ENCODE measurements at places on chromosomes 13 and 19.
A peak's percentile ranks its signal among the peaks of the same experiment; 100 is the strongest.

- DNase-seq = no peak
Measured at GRCh38 chr13:110126391-110126961, 180.5 kb downstream of the COL4A1 start.

- no peak for DNase-seq
Measured at GRCh38 chr19:29002336-29002735, 210.6 kb downstream of the UQCRFS1 start.

- DNase-seq = no peak
Measured at GRCh38 chr13:80574113-80574850, 233.4 kb upstream of the SPRY2 start.

DNA sequence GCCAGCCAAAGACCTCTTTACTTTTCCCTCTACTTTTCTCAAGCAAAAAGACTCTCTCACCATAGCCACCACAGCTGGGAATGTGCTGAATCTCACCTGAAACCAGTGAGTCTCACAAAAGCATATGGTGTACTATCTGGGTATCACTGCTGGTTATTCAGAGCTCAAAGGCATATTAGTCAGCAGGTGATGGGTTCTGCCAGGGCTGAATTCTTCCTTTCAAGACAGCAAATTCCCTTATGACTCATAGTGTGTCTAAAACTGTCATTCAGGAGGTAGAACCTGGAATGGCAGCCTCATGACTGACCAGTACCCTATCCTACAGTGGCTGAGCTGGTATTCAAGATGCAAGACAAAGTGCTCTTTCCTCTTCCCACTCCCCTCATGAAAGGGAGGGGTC, 2859.1 kb downstream of the PCDH9 start:
- no peak for DNase-seq

GRCh38 chr19:16671652-16672274, 10.8 kb downstream of the TMEM38A start:
- no peak for DNase-seq

- DNase-seq = no peak
Measured at GRCh38 chr19:38318660-38319059, 985 bp upstream of the KCNK6 start.

GRCh38 chr13:97240788-97241734, 18.9 kb downstream of the MBNL2 start:
- DNase-seq = no peak

- no peak for DNase-seq
Measured at GRCh38 chr13:27617881-27618321, 2.4 kb downstream of the LNX2 start.

DNA sequence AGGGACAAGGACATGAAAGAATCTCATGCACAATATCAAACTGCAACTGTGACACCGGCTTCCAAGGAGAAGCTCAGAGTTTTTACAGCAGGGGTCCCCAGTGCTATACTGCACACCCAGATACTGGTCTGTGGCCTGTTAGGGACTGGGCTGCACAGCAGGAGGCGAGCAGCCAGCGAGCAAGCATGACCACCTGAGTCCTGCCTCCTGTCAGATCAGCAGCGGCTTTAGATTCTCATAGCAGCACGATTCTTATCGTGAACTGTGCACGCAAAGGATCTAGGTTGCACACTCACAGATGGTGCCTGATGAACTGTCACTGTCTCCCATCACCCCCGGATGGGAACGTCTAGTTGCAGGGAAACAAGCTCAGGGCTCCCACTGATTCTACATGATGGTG, 13.1 kb upstream of the CD22 start:
- DNase-seq = no peak

GRCh38 chr13:91406619-91407018, 8.2 kb downstream of the GPC5 start:
- no peak for DNase-seq

- no peak for DNase-seq
Measured at GRCh38 chr13:98517576-98518310, 59.2 kb downstream of the STK24 start.

DNA sequence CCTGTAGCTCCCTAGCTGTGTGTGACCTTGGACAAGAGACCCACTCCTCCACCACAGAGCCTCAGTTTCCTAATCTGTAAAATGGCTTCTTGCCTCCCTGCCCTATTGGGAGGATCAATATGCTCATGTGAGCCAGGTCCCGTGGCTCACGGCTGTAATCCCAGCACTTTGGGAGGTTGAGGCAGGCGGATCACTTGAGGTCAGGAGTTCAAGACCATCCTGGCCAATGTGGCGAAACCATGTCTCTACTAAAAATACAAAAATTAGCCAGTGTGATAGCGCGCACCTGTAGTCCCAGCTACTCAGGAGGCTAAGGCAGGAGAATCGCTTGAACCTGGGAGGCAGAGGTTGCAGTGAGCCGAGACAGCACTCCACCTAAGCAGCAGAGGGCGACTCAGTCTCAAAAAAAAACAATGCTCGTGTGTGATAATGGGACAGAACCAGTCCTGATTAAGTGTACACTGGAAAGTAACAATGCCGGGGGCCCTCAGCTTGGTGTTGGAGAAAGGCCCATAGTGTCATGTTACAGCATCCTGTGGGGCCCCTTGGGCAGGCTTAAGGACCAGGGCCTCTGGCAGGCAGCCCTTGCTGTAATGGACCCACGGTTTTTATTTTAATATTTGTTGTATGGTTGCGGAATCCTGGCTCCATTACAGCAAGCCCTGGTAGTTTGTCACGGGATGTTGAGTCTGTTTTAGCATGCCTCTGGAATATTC, 6.8 kb downstream of the RPS11 start:
- DNase-seq = peak; percentile 62

GRCh38 chr13:29569253-29570050, 26.0 kb downstream of the SLC7A1 start:
- no peak for DNase-seq

GRCh38 chr19:56341948-56342347, 27.3 kb upstream of the ZSCAN5A start:
- DNase-seq = no peak

GRCh38 chr13:33560726-33561125, 257.2 kb upstream of the RFC3 start:
- no peak for DNase-seq

- DNase-seq = no peak
Measured at GRCh38 chr19:5615756-5616327, 6.7 kb downstream of the SAFB2 start.

DNA sequence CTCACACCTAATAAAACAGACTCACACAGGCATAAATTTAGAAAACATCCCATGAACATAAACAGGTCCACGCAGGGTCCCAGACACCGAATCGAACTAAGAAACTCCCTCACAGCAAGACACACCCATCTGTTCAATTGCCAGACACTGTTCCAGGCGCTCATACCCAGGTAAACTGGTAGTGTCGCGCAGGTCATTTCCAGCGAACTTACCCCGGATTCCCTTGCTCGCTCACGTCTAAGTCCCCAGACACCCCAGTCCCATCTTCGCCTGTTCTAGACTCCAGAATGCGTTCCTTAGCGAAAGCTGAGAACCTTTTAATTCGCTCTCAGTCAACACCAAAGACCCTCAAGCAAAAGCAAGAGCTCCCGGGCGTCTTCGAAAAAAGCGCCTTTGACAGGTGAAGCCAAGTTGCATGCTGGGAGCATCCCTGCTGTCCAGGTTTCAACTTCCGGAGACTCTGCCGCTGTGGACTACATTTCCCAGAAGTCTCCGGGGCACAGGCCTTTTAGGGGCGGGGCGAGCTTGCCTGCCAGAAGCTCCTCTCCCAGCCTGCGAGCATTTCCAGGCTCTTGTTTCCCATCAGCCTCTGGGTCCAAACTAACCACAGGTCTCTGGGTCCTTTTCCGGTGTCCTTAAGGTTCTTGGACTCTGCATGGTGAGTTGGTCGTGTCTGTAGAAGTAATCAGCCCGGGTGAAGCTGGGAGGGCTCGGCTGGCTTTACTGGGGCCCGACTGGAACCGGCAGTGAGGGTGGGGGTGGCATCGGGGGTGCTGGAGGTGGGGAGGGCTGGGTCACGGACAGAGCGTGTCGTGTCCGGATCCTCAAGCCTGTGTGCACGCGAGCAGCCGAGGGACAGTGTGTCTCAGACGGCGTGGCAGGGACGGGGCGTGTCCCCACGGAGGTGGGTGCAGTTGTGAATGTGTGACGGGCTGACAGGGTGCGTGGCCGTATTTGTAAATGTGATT, at the start of gene ZNF283:
Gene ZNF283, plus strand, starts transcription at position 535 of the 968 bp plus-strand sequence. CDS start 6,184 bp downstream, outside the sequence.
- DNase-seq = peak; percentile 89

DNA sequence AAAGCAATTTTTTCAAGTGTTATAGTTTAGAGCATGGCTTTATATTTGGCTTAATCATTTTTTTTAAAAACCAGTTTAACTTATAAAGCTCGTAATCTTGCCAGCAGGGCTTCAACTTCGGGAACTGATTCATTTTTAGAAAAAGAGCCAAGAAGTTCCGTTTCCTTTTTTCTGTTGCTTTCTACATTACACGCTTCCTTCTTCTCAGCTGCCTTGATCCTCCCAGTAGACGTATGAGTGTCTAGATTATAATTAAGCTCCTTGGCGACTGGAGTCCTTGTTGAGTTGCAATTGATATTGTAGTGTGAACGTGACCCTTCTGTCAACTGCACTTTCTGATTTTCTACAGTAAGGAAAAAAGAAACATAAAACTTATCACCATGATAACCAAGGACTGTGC, 497.2 kb downstream of the DIAPH3 start:
- DNase-seq = no peak

- DNase-seq = no peak
Measured at GRCh38 chr19:13957051-13957450, 4.7 kb downstream of the DCAF15 start.

DNA sequence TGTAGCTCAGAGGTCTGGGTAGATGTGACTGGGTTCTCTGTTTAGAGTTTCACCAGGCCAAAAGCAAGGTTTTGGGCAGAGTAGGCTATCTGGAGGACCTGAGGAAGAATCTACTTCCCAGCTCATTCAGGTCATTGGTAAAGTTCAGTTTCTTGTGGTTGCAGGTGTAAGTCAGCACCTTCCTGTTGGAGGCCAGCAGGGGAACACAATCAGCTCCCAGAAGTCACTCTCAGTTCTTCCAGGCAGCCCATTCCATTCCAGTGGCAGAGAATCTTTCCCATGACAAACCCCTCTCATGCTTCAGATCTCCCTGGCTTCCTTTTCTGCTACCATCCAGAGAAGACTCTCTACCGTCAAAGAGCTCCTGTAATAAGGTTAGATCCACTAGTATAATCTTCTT, 176.2 kb upstream of the UFM1 start:
- DNase-seq = no peak

GRCh38 chr13:27338816-27339215, 68.2 kb downstream of the RASL11A start:
- no peak for DNase-seq

- DNase-seq = no peak
Measured at GRCh38 chr19:31600731-31601295, 251.6 kb upstream of the TSHZ3 start.

DNA sequence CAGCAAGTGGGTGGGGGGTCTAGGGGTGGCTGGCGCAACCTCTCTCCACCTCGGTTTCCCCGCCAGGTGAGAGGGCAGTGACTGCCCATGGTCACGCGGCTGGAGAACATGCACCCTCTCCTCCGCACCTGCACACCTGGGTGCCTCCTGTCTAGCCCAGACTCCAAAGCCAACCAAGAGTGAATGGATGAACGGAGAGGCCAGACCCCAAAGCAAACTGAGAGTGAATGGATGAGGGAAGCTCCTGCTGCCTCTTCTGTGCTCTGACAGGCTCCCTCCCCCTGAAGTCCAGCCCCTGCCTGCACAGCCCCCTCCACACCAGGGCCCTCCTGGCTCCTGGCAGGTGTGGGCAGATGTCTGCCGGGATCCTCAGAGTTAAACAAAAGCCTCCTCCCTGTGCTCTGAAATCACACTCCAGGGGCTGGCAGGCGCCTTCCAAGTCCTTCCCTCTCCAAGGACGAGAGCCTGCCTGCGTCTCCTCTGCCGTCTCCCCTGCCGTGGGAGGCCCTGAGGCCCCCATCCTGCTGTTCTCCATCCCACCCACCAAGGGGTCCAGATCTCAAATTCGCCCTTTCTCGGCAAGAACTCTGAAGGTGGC, 2.2 kb downstream of the SBNO2 start:
- no peak for DNase-seq

All from activated CD8-positive, alpha-beta memory T cell treated with anti-CD3 and anti-CD28 coated beads, Interleukin-2, amount 50 U/mL, for 48 hours (primary cell).